ENCODE measurements at places on chromosomes 1 and 21.

GRCh38 chr1:90621986-90622385, 95.1 kb downstream of the BARHL2 start:
- DNase-seq = no peak

GRCh38 chr1:6358757-6359201, 34.8 kb downstream of the ACOT7 start:
- peak; percentile 61 for DNase-seq

DNA sequence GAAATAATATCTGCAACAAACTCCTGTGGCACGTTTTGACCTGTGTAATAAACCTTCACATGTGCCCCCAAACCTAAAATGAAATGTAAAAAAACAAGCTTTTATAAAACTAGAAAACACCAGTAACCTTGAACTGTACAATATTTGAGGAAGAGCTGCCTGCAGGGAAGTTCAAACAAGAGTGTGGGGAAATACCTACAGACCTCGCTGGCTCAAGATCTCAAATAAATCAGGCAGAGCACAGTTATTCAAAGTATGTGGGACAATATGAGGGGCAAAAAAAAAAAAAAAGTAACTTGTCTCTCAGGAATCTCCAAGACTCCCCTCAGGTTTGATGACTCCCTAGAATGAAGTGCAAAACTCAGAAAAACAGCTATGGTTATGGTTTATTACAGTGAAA, 37.9 kb upstream of the PPIH start:
- DNase-seq = no peak

GRCh38 chr1:9827558-9828185, 3.9 kb upstream of the CLSTN1 start:
- DNase-seq = no peak

DNA sequence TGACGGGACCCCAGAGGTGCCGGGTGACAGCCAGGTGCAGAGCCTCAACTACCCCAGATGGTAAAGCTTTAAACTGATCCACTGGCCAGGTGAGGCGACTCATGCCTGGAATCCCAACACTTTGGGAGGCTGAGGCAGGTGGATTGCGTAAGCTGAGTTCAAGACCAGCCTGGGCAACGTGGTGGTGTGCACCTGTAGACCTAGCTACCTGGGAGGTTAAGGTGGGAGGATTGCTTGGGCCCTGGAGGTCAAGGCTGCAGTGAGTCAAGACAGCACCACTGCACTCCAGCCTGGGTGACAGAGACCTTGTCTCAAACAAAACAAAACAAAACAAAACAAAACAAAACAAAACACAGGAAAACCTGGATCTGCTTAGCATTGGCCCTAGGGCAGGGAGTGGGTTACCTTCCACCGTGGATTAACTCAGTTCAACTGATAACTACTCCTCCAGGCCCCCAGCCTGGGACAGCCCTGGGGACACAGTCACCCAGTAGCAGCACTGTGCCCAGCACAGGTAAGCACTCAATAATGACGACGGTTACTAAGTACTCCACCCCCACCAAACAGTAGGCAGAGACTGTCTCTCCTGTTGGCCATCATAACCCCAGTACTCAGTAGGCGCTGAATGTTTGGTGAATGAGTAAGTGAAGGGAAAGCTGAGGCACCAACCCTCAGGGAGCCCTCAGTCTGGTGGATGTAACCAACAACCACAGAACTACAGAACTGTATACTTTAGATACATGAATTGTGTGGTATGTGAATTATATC, 21.6 kb downstream of the SLC66A1 start:
- DNase-seq = no peak

- DNase-seq = no peak
Measured at GRCh38 chr1:231934797-231935196, 308.2 kb downstream of the DISC1 start.

GRCh38 chr1:234823191-234824176, 213.5 kb upstream of the IRF2BP2 start:
- DNase-seq = no peak

- no peak for DNase-seq
Measured at GRCh38 chr1:39003281-39003680, 12.2 kb downstream of the AKIRIN1 start.

DNA sequence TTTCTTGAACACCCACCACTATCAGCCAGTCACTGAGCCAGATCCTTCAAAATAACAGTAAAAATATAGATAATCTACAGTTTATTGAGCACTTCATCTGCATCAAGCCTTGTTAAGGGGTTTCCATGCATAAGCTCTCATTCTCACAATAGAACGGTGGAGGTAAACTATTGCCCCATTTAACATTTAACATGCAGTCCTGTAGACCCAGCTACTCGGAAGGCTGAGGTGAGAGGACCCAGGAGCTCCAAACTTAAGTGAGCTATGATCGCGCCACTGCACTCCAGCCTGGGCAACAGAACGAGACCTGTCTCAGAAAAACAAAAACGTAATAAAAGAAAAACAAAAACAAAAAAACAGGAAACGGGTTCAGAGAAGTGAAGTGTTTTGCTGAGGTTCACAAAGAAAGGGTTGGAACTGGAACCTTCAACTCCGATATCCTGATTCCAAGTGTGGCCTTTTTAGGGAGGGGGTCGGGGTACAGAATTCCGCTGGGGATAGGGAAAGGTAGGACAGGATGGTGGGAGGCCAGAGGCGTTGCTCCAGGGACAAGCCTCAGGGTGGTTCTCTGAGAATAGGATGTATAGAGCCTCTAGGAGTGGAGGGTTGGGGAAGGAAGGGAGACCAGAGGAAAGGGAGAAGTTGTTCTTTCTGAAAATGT, 11.6 kb upstream of the SESN2 start:
- no peak for DNase-seq

GRCh38 chr1:76075877-76076276, 1.3 kb downstream of the ST6GALNAC3 start:
- no peak for DNase-seq

- DNase-seq = no peak
Measured at GRCh38 chr1:21567241-21568005, 58.2 kb downstream of the ALPL start.

DNA sequence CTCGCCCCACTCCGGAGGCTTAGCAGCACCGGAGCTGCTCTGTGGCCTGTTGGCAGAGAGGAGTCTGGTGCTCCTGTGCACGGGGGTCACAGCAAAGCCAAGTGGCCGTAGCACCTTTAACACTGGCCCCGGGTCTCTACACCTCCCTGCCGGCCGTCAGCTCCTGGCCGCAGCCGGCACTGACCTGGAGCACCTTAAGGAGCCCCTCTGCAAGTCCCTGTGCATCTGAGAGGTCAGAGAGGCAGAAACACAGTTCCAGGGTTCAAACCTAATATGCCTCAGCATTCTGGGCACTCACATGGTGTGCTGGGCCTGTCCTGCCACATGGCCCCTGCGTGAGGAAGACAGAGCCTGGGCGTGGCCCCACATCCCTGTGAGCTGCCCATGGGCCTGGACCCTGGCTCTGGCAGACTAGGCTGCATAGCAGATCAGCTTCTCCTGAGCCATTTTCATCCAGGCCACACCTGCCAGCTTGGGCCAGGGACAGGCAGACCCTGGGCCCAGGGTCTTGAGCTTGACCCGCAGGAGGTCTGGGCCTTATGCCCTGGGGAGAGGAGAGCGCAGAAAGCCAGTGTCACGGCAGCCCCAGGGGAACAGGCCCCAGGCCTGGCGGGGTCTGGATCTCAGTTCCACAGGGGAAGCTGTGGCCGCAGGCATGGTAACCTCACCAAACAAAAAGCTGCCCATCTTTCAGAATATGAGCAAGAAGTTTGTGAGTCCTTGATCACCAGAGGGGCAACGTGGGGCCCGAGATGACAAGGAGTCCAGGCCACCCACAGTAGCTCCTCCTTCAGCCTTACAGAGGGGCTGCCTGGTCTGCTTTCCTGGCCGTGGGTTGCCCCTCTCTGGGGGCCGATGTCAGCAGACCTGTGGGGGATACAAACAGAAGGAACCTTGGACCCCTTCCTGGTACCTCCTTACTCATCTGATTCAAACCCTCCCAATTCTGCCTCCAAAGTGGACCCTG, 146.0 kb upstream of the COL6A1 start:
- DNase-seq = no peak

DNA sequence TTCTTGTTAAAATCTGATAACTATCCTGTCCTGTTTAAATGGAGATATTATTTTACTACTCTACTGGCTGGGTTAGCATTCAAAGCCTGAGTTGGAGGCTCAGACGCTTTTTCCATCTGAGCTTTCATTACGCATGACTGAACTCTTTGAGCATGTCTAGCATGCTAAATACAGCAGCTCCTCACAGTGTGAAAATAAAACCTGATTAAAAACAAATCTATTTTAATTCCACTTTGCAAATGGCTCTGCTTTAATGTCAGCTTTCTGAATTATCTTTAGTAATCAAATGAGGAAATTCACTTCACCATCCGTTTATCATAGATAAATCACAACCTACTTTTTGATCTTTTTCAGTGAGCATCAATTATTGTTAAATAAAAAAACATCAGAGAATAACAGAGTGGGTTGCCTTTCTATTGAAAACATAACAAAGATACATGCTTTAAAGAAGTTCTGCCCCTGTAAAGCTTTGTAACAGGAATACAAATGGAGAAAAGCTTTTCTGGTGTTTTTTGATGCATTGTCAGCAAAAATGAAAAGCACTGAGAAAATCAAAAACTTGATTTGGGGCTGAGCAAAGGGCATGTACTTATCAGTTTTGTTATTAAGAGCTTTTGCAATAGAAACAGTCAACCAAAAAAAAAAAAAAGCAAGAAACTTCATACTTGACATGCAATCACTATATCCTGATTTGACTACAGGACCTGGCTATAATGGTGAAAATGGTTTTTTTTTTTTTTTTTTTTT, 3.5 kb upstream of the SPEN start:
- DNase-seq = no peak

DNA sequence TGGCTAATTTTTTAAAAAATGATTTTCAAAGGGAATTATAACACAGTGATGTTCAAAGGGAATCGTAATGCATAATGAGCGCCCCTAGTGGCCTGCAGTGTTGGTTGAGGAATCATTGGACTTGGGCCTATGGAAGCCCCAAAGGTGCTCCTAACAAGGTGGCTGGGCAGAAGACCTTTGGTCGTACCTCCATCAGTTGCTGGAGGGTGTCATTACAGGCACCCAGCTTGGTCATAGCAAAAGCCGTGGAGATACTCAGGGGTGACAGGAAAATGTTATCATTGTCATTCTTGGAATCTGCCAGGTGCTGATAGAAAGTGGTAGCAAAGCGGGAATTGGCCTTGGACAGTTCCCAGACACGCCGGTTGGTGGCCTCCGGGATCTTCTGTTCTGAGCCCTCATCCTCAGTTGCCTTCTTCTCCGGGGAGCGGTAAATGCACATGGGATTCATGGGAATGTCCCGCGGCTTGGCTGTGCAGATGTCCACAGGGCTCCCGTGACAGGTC, 2.7 kb downstream of the SERPINC1 start:
- DNase-seq = no peak

GRCh38 chr21:17523007-17523451, 10.2 kb downstream of the CXADR start:
- no peak for DNase-seq
